ENCODE measurements at places on chromosomes 2 and 18.

DNA sequence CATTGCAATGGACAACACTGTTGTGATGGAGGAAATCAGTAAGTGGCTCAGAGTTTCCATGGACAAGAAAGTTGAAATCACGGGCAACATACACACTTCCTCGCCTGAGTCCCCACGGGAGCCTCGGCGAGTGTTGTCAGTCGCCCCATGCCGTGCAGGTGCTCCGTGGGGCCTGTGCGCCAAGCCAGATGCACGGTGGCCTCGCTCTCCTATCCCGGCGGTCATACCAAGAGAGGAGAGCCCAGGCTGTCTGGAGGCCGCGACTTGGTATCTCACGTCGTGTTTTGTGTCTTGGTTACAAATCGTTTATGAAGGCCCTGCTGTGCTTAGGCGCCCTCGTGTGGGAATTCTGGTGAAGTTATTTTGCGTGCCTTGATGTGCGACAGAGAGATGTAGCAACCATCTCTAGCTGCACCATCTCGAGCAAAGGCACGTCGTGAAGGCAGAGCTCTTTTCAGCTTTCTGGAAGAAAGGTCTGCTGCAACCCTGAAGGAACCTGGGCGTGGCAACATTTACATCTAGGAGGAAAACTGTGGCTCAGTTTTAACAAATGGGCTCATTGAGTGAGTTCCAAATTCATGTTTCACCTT, 21.8 kb downstream of the ATG4B start:
- DNase-seq, result no peak

DNA sequence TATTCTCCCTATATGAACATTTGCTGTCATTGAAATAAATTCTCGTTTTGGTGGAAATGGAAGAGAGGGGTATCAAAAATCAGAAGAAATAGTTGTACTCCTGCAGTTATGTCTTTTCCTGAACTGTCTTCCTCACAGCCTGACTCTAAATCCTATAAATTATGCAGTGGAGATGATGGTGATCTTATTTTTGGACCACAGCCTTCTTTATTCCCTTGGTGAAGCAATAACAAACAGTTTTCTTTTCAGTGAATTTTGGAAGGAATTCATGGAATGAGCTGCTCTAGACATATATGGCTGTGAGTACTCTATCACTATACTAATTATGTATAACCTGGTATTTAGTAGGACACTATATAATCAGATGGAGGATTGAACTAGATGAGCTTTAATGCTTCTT, 1.7 kb upstream of the SLC25A12 start:
- DNase-seq, result no peak

DNA sequence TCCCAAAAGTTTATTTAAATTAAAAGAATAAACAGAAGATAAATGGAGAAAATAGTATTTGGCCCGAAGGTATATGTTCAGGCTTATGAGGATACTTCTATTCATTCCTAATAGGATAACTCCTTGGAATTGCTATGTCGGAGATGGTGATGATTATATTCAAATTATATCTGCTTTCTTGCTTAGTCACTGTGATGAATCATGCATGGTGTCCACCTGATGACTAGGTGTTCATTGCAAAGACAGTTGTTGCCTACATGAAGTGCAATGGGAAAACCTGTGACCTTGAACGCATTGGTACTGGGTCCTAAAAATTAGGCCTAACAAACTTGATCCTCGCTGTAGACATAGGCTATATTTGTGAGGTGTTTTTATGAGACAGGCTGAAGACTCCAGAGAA, 617.3 kb upstream of the ZEB2 start:
- DNase-seq, result no peak

DNA sequence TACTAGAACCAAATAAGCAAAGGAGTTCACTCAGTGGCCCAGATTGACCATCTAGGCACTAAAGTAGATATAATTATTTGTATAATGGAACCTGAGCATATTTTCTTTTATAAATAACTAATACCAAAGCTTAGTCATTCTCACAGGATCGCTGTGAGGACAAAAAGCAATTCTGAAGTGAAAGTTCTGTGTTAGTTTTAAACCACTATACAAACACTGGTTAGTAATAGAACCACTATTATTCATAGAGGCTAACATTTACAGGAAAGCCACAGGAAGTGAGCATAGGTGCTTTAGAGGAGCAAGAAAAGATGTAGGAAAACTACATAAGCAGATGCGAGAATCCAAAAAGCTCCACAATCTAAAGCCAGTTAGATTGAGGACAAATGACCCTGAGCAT, 364.7 kb downstream of the XIRP2 start:
- DNase-seq, result no peak

- no peak for DNase-seq
These were observed 111.8 kb downstream of the ERBB4 start for GRCh38 chr2:212426637-212427412.

- no peak for DNase-seq
These were observed 67.3 kb downstream of the CLHC1 start for GRCh38 chr2:55164534-55165480.

DNA sequence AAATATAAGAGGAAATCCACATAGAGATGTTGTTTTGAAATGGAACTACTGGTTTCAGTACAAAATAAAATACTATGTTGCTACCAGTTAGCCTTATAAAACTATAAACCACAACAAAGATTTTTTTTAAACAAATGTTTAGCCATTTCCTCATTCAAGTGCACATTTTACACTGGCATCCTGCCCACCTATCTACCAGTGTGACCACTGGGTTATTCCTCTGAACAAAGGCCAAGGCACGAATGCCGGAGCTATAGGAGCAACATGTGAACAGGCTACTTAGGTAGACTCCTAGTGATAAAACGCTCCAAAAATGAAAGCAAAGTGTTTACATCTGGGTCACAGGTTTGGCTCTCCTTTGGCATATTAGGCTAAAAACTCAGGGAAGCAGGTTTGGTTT, 31.8 kb upstream of the SULT1C4 start:
- DNase-seq, result no peak

DNA sequence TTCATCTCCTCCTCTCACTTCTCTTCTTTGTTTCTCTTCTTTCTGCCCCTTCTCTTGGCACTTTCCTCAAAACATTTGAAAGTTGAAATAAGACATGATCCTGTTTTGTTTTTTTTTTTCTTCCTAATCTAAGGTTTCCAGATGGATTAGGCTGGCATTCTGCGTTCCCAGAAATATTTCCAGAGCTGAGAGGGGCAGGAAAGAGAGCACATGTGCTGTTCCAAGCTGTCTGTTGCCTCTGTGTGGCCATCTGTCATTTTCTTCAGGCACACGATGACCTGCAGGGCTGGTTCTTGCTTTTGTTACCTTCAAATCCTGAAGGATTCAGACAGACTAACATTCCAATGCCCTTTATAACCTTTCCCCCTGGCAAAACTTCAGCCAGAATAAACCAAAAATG, 142.9 kb downstream of the RNF144A start:
- no peak for DNase-seq

GRCh38 chr18:46226461-46226860, 122.3 kb downstream of the HAUS1 start:
- no peak for DNase-seq

DNA sequence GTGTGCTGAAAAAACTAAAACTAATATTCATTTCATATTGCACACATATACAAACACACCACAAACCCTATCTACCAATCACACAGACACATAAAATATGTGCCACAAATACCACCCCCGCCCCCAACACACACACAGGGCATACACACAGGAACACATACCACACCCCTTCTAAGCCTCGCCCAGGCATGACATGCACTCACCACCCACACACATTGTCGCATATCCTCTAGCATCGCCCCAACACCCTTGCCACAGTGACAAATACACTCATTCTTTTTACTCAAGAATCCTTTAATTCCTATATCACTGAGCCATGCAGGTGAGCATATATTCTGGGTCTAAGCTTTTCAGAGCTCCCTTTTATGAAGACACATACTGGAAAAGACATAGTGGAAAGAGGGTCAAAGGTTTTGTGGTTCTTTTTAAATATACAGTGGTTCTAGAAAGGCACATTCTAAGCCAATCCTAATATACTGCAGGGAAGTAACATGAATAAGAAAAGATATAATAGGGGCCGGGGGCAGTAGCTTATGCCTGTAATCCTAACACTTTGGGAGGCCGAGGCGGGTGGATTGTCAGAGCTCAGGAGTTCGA, 24.5 kb upstream of the LCLAT1 start:
- no peak for DNase-seq

GRCh38 chr18:8366070-8366469, 243.2 kb upstream of the RAB12 start:
- no peak for DNase-seq

DNA sequence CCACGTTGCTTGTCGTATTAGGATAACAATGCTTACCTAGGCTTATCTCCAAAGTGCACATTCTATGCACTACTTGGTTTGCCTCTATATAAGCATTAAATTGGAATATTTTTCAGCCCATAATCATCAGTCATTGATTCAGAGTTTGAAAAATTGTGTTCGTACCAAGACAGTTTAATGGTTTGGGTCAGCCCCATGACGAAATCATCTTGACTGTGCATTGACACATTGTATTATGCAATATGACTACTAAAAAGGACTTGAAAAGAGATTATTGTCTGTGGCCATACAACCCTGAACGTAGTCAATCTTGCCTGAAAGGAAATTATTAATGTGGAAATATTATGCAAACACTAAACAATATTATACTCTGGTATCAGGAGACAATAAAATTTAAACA, 141.3 kb downstream of the EML6 start:
- DNase-seq, result no peak

- no peak for DNase-seq
These were observed 33.3 kb upstream of the NT5DC4 start for GRCh38 chr2:112687522-112687921.

GRCh38 chr18:26083099-26083498, 7.3 kb downstream of the SS18 start:
- no peak for DNase-seq

GRCh38 chr2:219285373-219285735, 6.2 kb downstream of the DNAJB2 start:
- no peak for DNase-seq

DNA sequence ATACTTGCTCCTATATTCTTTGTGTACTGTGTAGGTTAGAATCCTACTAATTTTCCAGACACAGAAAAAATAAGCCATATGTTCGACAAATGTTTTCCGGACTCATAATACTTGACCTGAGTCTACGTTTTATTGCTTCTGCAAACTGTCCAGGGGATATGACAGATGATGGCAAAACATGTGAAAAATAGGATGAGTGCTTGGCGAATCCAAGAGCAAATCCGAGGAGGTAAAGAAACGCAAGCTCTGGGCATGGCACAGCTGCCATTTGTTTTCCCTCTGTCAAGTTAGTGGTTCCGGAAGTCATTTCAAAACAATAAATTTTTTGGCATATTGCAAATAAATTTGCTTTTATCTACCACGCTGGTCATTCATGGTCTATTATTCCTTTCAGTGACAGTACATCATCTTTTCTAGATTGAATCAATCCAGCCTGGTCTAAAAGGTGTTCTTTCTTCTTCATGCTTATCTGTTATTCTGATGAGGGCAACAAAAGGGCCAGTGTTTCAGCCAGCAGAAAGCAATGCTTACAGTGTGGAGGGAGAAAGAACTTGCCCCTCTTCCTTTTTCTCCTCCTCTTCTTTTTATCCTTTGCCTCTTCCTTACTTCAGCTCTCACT, 476.1 kb upstream of the SOX11 start:
- no peak for DNase-seq

DNA sequence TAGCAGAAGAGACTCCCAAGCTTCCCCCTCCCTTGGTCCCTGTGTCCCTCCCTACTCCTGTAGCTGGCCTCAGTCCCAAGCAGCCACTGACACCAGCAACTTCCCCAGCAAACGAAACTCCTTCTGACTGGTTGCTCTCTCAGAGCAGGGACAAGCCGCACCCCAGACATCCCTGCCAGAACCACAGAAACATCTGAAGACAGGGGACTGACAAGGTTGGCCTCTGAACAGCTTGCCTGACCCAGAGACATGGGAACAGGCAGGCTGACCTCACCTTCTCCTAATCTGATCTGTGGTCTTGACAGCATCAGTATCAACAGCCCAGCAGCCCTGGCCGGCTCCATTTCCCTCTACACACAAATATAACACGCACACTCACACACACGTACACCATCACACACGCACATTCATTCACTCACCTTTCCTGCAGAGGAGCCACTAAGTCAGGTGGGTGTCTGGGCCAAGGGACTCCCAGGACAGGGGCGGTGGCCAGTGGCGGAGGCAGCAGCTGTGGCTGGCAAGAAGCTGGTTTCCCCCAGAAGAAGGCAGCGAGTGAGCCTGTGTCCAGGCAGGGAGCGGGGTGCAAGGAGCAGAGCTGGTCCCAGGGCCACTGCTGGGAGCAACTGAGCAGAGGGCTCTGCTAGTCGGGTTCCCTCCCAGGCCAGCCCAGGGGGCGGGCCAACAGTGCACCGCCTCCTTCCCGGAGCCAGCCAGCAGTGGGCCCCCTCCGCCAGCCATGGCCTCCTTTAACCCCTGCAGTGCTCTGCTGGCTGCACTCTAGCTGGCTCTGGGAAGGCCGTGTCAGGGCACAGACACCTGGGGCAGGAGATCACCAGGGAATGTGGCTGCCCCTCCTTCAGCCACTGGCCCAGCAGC, 59.1 kb downstream of the TNS1 start:
- peak; percentile 67 for DNase-seq

- no peak for DNase-seq
These were observed 150.9 kb downstream of the COL6A3 start for GRCh38 chr2:237262838-237263771.

- no peak for DNase-seq
These were observed 218.2 kb downstream of the ATAD2B start for GRCh38 chr2:23708771-23709170.

- DNase-seq, result no peak
These were observed 134.0 kb downstream of the MCFD2 start for GRCh38 chr2:46781468-46782189.

DNA sequence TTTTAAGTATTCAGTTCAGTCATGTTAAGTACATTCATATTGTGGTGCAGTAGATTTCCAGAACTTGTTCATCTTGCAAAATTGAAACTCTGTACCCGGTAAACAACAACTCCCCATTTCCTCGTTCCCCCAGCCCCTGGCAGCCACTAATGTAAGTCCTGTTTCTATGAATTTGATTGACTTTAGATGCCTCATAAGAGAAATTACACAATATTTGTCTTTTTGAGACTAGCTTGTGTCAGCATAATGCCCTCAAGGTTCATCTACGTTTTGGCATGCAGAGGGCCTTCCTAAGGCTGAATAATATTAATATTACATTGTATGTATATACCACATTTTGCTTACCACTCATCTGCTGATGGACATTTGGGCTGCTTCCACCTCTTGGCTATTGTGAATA, 30.9 kb downstream of the METTL21A start:
- no peak for DNase-seq

GRCh38 chr2:199019898-199020507, 437.7 kb downstream of the SATB2 start:
- peak; percentile 30 for DNase-seq

- DNase-seq, result no peak
These were observed 110.0 kb downstream of the TCF4 start for GRCh38 chr18:55477860-55478581.

DNA sequence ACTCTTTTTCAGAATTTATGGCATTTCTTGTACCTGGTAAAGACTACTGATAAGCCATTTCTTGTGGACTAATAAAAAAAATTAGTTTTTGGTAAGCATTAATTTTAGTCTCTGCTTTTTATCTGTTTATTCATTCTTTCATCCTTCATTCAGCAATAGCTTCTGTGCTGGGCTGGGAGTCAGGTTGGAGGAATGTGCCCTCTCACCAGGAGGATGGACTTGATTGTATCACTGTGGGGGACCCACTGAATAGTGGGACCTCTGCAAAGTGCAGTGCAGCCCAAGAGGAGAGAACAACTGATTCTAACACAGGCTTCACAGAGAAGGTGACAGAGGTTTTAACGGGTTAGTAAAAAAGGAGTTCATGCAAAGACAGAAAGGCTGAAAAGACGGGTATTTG, 39.1 kb downstream of the CDC42EP3 start:
- no peak for DNase-seq
